ENCODE measurements at places on chromosomes 4 and X.

DNA sequence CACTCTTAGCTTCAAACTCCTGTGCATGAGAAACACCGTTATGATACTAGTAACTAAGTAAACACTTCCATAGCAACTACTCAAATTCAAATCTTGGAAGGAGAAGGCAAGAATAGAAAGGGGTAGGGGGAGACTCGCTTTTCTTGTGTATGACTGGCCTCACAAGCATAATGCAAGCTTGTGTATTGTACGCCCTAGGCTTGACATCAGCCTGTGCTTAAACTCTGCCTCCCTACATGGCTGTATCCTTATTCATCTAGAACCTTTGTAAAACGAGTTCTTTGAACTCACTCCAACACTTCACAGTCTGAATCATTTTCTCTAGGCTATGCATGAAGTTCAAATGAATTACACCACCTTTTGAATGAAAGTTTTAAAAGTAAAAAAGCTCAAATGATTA lies 1071.2 kb upstream of the ADGRL3 start:
- no peak for DNase-seq

DNA sequence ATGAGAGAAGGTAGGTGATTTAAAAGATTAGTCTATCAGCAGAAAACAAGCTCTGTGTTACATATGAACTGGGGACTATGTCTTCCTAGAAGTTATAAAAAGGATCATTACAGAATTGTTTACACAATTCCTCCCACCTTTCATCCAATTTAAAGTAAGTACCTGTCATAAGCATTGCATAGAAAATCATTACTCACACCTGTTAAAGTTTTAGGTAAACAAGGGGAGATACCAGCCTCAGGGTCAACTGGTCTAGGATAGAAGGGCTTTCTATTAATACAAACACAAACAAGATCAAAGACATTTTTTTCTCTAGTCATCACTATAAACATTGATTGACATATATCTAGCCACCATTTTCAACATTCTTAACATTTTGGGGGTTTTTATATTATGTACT lies 333.9 kb downstream of the ARHGAP24 start:
- no peak for DNase-seq

GRCh38 chr4:185304944-185305690 lies 90.6 kb downstream of the LRP2BP start:
- DNase-seq: no peak

DNA sequence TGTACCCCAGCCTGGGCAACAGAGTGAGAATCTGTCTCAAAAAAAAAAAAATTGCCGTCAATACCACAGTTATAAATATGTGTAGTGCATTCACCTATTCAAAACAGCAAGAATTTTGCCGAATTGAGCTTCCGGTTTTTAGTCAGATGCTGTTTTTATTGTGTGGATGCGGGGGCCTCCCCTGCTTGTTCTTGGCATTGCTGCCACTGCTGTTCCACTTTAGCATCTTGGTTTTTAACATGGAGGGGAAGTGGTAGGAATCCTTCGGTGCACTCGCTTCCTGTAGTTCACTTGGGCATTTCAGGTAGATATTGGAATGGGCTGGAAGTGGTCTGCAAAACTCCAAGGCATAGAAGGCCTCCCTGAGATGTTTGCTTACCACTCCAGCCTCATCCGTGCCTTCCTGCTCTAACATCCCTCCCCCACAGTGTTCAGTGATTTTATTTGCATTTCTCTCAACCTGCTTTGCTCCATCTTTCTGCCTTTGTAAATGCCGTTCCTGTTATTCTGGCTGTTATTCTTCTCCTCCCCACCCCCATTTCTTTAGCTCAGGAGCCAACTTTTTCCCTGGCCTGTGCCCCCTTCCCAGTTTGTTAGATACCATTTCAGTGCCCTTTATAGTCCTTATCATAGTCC lies 25.5 kb downstream of the MOB1B start:
- no peak for DNase-seq

- no peak for DNase-seq
Measured at GRCh38 chrX:21354725-21355124, 19.5 kb upstream of the CNKSR2 start.

- no peak for DNase-seq
Measured at GRCh38 chr4:185993328-185993973, 75.5 kb upstream of the TLR3 start.

DNA sequence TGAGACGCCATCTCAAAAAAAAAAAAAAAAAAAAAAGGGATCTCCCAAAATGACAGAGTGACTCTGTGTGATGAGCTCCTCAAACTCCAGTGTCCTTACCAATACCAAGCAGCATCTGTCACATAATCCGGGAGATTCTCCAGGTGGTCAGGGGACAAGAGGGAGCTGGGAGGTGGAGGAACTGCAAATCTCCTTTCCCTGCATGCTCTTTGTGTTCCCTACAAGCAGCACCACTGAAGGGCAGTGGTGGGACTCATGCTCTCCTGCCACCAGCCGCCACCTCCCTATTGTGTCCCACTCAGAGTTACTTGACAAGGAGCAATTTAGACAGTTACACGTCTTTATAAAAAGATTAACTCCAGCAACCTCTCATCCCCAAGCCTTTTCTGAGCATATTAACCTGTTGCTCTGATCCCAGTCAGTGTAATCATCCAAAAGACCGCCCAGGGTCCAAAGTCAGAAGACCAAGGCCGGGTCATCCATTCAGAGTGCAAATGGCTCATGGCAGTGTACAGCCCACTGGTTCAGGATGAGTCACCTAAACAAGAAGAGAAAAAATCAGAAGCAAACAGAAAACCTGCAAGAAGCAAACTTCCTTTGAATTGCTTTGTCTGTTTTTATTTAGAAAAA lies 23.6 kb downstream of the MGST2 start:
- DNase-seq: no peak

- no peak for DNase-seq
Measured at GRCh38 chr4:83855044-83855443, 319.1 kb downstream of the GPAT3 start.

Measured in mesothelial cell of epicardium (in vitro differentiated cells).